Cardiac ventricle fibroblast (primary cell): ENCODE measurements at places on chromosomes 12 and 14. TPM values are rescaled to one million over a fixed set of nuclear protein-coding genes. Genes with fewer than 3 reads are reported as not detected.

Gene PTPRB
- 0.50 and 0.88 TPM in 2 replicates for total RNA-seq

Gene ESPL1
- 1.1 and 3.6 TPM in 2 replicates for total RNA-seq

Gene ZDHHC22
- total RNA-seq = not detected in 2 replicates

Gene TECPR2
- total RNA-seq = 18.0 and 18.5 TPM in 2 replicates

Gene CCNB1IP1
- total RNA-seq = 28.0 and 42.1 TPM in 2 replicates

Gene C12orf54
- not detected in 2 replicates for total RNA-seq

Gene THAP2
- total RNA-seq = 3.1 and 3.2 TPM in 2 replicates

Gene PRKAG1
- total RNA-seq = 71.5 and 71.6 TPM in 2 replicates

Gene PRIM1
- total RNA-seq = 2.1 and 3.7 TPM in 2 replicates

Gene HPD
- 15.6 and 20.1 TPM in 2 replicates for total RNA-seq

Gene PLEK2
- 0.94 TPM in 1 of 2 replicates, not detected in the other for total RNA-seq

Gene PRR4
- not detected in 2 replicates for total RNA-seq

Gene PIWIL1
- not detected in 2 replicates for total RNA-seq

Gene TBPL2
- total RNA-seq = not detected in 2 replicates

Gene KRT79
- total RNA-seq = not detected in 2 replicates

Gene KRT83
- total RNA-seq = not detected in 2 replicates

Gene OR6C2
- total RNA-seq = not detected in 2 replicates

Gene ARHGEF25
- 4.8 and 9.6 TPM in 2 replicates for total RNA-seq

Gene CGRRF1
- 7.9 and 12.3 TPM in 2 replicates for total RNA-seq

Gene MMP19
- total RNA-seq = 36.8 and 37.2 TPM in 2 replicates

Gene TMTC1
- 65.7 and 67.4 TPM in 2 replicates for total RNA-seq

Gene SMIM41
- not detected in 2 replicates for total RNA-seq

Gene KCNMB4
- 1.9 and 2.4 TPM in 2 replicates for total RNA-seq

Gene ACSM4
- not detected in 2 replicates for total RNA-seq

Gene PTPRR
- not detected in 2 replicates for total RNA-seq

Gene DAO
- not detected in 2 replicates for total RNA-seq

Gene POTEM
- total RNA-seq = not detected in 2 replicates

Gene GLIPR1L2
- total RNA-seq = 1.3 and 3.3 TPM in 2 replicates

Gene OR4E2
- total RNA-seq = not detected in 2 replicates

Gene BMP4
- total RNA-seq = 12.3 and 15.2 TPM in 2 replicates

Gene TTC7B
- 18.2 and 22.1 TPM in 2 replicates for total RNA-seq

Gene GALNT8
- not detected in 2 replicates for total RNA-seq

Gene HHIPL1
- total RNA-seq = 3.9 and 6.6 TPM in 2 replicates

Gene TEAD4
- total RNA-seq = 9.7 and 15.5 TPM in 2 replicates

Gene COCH
- total RNA-seq = 0.20 TPM in 1 of 2 replicates, not detected in the other

Gene TPPP2
- not detected in 2 replicates for total RNA-seq

Gene OTX2
- not detected in 2 replicates for total RNA-seq

Gene C1S
- 537 and 545 TPM in 2 replicates for total RNA-seq

Gene GPR135
- 2.2 and 2.5 TPM in 2 replicates for total RNA-seq

Gene PPP4R3A
- 37.9 and 49.7 TPM in 2 replicates for total RNA-seq
